ENCODE measurements at places on chromosomes 2 and 18. TPM values are rescaled to one million over a fixed set of nuclear protein-coding genes. Genes with fewer than 3 reads are reported as not detected.

ALPI gene
- total RNA-seq = not detected

KHK gene
- 2.2 TPM for total RNA-seq

SULT1C4 gene
- total RNA-seq = 5.9 TPM

APOB gene
- 5.6 TPM for total RNA-seq

IKZF2 gene
- 34.4 TPM for total RNA-seq

MCM6 gene
- 11.3 TPM for total RNA-seq

RTP5 gene
- total RNA-seq = not detected

ATRAID gene
- 243 TPM for total RNA-seq

TMEFF2 gene
- not detected for total RNA-seq

KLHL30 gene
- 0.32 TPM for total RNA-seq

TBC1D8 gene
- total RNA-seq = 92.4 TPM

GKN2 gene
- not detected for total RNA-seq

ELOA2 gene
- not detected for total RNA-seq

- no peaks in the 10 kb centered on the region for H3K27me3 ChIP-seq
- no peak for DNase-seq
- no peaks in the 10 kb centered on the region for H3K36me3 ChIP-seq
- H3K4me1 ChIP-seq = no peaks in the 10 kb centered on the region
- H3K27ac ChIP-seq = peak overlapping the region; percentile 82
- H3K4me3 ChIP-seq = peak overlapping the region; percentile 97
Observed at GRCh38 chr2:9003366-9003615, 193 bp downstream of the MBOAT2 start.

- DNase-seq = peak; percentile 71
- H3K4me1 ChIP-seq = no peaks in the 10 kb centered on the region
- H3K4me3 ChIP-seq = peak within 1 kb of the TSS; percentile 77
- H3K27me3 ChIP-seq = no peaks in the 10 kb centered on the region
- peak within 1 kb of the TSS; percentile 95 for H3K27ac ChIP-seq
Observed at GRCh38 chr2:188291617-188292347, at the start of gene GULP1. Gene GULP1, plus strand, starts transcription at chr2:188291874. Its CDS starts 185,829 bp downstream, at chr2:188477703.

- H3K27me3 ChIP-seq = no peaks in the 10 kb centered on the region
- H3K27ac ChIP-seq = no peak overlapping the region
- H3K4me3 ChIP-seq = no peak overlapping the region
- no peak for DNase-seq
- no peaks in the 10 kb centered on the region for H3K36me3 ChIP-seq
Observed at GRCh38 chr2:174544156-174544555, 53.4 kb downstream of the WIPF1 start.

DNA sequence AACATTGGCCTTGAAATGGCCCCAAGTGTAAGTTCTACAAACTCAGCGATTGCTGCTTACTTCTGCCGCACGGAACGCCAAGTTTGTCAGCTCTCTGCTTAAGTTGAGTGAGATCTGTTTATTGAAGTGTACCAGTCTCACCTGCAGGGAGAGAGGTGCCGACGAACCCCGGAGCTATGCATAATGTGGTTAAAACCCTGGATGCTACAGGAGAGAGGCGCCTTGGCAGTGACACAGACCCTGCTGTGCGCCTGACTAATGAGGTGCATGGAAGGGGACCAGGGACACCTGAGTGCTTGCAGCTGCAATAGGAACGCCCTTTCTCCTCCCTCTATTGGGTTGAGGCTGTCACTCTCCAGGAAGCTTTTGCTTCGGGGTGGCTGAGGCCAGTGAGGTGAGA, 979 bp downstream of the SLC9A2 start:
- no peak overlapping the region for H3K4me3 ChIP-seq
- H3K27me3 ChIP-seq = no peaks in the 10 kb centered on the region
- no peaks in the 10 kb centered on the region for H3K36me3 ChIP-seq
- DNase-seq = no peak
- H3K4me1 ChIP-seq = no peaks in the 10 kb centered on the region

GRCh38 chr18:6561420-6561861, 146.7 kb upstream of the L3MBTL4 start:
- H3K36me3 ChIP-seq = no peaks in the 10 kb centered on the region
- DNase-seq = no peak
- H3K4me3 ChIP-seq = no peak overlapping the region
- H3K27ac ChIP-seq = no peak overlapping the region
- no peaks in the 10 kb centered on the region for H3K4me1 ChIP-seq
- no peaks in the 10 kb centered on the region for H3K27me3 ChIP-seq

DNA sequence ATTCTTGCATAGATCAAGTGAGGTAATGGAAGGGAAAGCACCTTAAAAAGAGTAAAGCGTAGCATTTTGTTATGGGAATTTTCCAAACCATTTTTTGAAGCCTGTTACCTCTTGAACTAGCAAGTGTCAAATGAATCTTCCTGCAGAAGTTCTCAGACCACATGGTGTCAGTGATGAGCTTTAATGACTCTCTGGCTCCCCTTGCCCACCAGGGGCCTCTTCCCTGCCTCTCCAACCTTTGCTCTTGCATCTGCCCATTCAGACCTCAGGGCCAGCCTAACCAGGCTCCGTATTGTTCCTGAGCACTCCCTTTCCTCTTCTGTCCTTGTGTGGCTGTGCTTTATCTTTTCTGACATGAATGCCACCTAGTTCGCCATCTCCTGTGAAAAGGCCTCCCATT, 155.9 kb downstream of the DIS3L2 start:
- H3K4me3 ChIP-seq = no peak overlapping the region
- no peaks in the 10 kb centered on the region for H3K36me3 ChIP-seq
- no peak overlapping the region for H3K27ac ChIP-seq
- H3K4me1 ChIP-seq = no peaks in the 10 kb centered on the region
- no peaks in the 10 kb centered on the region for H3K27me3 ChIP-seq
- DNase-seq = no peak

- H3K4me1 ChIP-seq = peaks cover 5% of the 10 kb centered on the region
- no peak for DNase-seq
- H3K4me3 ChIP-seq = no peak overlapping the region
- no peaks in the 10 kb centered on the region for H3K27me3 ChIP-seq
- H3K36me3 ChIP-seq = no peaks in the 10 kb centered on the region
Observed at GRCh38 chr2:110105608-110106467, 9.8 kb downstream of the MALL start.

DNA sequence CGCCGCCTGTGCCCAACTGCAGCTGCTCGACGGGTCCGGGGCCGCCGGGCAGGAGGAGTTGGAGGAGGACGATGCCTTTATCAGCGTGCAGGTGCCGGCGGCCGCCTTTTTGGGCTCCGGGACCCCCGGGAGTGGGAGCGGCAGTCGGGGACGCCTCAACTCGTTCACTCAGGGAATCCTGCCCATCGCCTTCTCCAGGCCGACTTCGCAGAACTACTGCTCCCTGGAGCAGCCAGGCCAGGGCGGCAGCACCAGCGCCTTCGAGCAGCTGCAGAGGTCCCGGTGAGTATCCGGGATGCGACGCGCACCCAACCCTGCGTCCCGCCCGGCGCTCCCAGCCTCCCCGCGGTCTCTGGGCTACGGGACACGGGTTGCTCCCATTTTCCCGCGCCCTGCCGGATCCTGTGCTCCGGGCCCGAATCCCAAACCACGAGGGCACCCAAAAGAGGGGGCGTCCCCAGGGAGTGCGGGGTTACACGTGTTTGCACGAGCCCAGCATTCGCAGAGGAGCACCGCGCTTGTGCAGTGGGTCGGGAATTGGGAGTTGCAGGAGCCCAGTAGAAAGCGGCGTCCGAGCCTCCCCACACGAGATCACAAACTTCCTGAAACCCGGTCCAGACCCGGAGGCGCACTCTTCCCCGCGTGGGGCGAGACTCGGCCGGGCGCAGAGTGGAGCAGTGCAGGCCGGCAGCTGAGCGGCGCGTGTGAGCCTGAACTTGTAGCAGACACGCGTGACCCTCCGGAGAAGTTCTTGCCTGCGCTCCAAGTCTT, 1.2 kb downstream of the CABLES1 start:
- H3K36me3 ChIP-seq = no peaks in the 10 kb centered on the region
- no peaks in the 10 kb centered on the region for H3K27me3 ChIP-seq
- peak; percentile 41 for DNase-seq
- H3K4me3 ChIP-seq = peak overlapping the region; percentile 90
- H3K4me1 ChIP-seq = peaks cover 7% of the 10 kb centered on the region

GRCh38 chr2:63619328-63619727, 30.6 kb downstream of the MDH1 start:
- DNase-seq = no peak
- H3K27ac ChIP-seq = no peak overlapping the region
- H3K27me3 ChIP-seq = no peaks in the 10 kb centered on the region
- H3K4me1 ChIP-seq = no peaks in the 10 kb centered on the region
- H3K36me3 ChIP-seq = no peaks in the 10 kb centered on the region
- H3K4me3 ChIP-seq = no peak overlapping the region

DNA sequence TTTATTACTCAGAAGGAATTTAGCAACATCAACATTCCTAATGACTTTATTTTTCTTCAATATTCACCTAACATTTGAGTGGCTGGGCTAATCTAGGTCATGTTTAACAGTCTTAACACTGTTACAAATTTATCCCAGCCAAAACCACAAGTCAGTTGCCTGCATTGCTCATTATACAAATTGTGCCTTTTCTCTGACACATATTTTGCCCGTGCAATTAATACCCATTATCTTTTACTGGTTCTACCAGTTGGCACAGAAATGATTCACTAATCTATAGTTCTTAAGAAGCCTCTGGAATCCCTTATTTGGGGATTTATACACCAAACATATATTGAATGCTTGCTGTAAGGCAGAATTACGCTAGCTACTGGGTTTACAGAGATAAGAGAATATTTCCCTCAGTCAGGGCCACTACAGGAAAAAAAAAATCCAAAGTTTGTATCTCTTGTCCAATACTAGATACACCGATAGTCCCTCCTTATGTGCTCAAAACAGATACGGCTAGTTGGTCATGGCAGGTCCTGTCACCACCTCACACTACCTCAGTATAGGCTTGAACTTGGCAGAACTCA, 46.3 kb downstream of the ZCCHC2 start:
- H3K27ac ChIP-seq = no peak overlapping the region
- H3K4me1 ChIP-seq = no peaks in the 10 kb centered on the region
- H3K36me3 ChIP-seq = no peaks in the 10 kb centered on the region
- H3K4me3 ChIP-seq = no peak overlapping the region

- H3K4me1 ChIP-seq = no peaks in the 10 kb centered on the region
- no peaks in the 10 kb centered on the region for H3K36me3 ChIP-seq
- no peak overlapping the region for H3K27ac ChIP-seq
- no peak overlapping the region for H3K4me3 ChIP-seq
- H3K27me3 ChIP-seq = no peaks in the 10 kb centered on the region
Observed at GRCh38 chr2:139369423-139370409, 589.5 kb upstream of the NXPH2 start.

GRCh38 chr2:151730262-151730975, 3.9 kb downstream of the NEB start:
- no peak overlapping the region for H3K4me3 ChIP-seq
- H3K4me1 ChIP-seq = no peaks in the 10 kb centered on the region

- H3K36me3 ChIP-seq = no peaks in the 10 kb centered on the region
- no peak overlapping the region for H3K4me3 ChIP-seq
- no peaks in the 10 kb centered on the region for H3K4me1 ChIP-seq
- H3K27ac ChIP-seq = no peak overlapping the region
- DNase-seq = no peak
Observed at GRCh38 chr2:194203898-194204297, 1453.1 kb upstream of the SLC39A10 start.

DNA sequence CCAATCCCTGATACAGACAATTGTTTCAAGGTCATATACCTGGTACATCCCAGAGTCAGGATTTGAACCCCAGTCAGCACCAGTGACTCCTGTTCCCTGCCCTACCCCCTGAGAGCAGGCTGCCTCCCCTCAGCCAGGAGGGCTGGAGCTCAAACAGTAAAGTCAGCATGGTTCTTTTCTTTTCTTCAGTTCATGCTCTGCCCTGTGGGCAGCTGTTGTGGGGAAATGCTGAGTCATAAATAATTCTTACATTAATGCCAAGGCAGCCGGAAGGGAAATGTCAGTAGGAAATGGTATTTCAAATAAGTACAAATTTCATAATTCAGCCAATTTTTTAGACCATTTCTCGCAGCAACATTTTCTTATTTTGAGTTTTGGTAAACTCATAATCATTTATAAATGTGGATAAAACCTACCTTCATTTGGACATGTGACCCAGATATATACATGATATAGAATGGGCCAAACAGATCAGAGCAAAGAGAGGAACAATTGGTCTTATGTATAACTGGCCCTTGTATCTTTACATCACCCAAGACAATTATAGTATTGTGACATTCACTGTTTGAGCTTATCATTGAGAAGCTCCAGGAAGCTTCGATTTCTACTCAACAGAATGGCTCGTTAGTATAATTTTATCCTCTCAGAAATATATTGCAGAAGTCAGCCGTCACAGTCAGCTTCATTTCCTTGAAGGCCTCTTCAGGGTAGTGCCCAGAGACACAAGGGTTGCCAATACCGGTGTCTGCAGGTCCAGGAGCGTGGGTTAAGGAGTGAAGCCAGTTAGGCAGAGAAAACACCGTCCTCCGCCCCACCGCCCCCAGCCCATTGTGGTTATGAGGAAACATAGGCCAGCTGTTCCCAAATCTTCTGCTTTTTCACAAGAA, 28.0 kb upstream of the SCYGR1 start:
- no peak overlapping the region for H3K4me3 ChIP-seq
- no peaks in the 10 kb centered on the region for H3K36me3 ChIP-seq
- no peak overlapping the region for H3K27ac ChIP-seq
- no peaks in the 10 kb centered on the region for H3K4me1 ChIP-seq
- DNase-seq = no peak
- no peaks in the 10 kb centered on the region for H3K27me3 ChIP-seq

DNA sequence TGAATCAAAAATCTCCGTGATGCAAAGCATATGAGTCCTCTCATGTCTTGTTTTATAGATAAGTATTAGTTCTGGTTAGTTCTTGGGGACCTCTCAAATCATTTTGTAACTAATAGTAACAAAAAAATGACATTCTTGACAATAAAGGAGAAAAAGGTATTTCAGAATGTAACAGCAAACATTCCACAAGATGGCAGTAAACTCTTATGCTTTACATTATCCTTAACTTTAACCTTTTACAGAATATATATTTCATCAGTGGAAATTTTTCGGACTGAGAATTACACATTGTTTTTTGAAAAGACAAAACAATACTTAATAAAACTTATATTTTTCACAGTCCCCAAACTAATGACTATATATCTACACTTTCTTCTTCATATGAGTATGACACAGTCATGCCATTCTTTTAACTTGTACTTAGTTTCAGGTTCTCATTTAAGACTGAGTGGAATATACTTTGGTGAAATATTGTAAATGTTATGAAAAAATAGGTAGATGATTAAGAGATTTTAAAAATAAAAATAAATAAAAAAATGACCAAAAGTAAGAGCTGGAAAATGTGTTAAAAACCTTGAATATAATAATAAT, 142.9 kb upstream of the NXPH2 start:
- no peaks in the 10 kb centered on the region for H3K36me3 ChIP-seq
- H3K4me1 ChIP-seq = no peaks in the 10 kb centered on the region
- no peak overlapping the region for H3K27ac ChIP-seq
- H3K27me3 ChIP-seq = no peaks in the 10 kb centered on the region
- no peak overlapping the region for H3K4me3 ChIP-seq
- no peak for DNase-seq

GRCh38 chr2:213086571-213086970, 64.8 kb downstream of the IKZF2 start:
- no peaks in the 10 kb centered on the region for H3K36me3 ChIP-seq
- no peak overlapping the region for H3K27ac ChIP-seq
- DNase-seq = no peak
- no peaks in the 10 kb centered on the region for H3K4me1 ChIP-seq
- H3K27me3 ChIP-seq = no peaks in the 10 kb centered on the region

Data from breast epithelium (tissue), 4 donors.